ENCODE measurements at places on chromosomes 7 and 10. TPM values are rescaled to one million over a fixed set of nuclear protein-coding genes. Genes with fewer than 3 reads are reported as not detected.

TDRD1 gene
- total RNA-seq = not detected

ECHDC3 gene
- 3.7 TPM for total RNA-seq

EPHA1 gene
- not detected for total RNA-seq

SPDYE2B gene
- total RNA-seq = not detected

GPRIN2 gene
- 0.10 TPM for total RNA-seq

ZNF727 gene
- total RNA-seq = not detected

GPR85 gene
- 0.24 TPM for total RNA-seq

OGA gene
- total RNA-seq = 102 TPM

NUTM2A gene
- total RNA-seq = 0.82 TPM

ADRB1 gene
- 0.05 TPM for total RNA-seq

C7orf57 gene
- 0.64 TPM for total RNA-seq

OR2A5 gene
- not detected for total RNA-seq

CCDC172 gene
- total RNA-seq = not detected

TMEM209 gene
- 9.2 TPM for total RNA-seq

ASZ1 gene
- total RNA-seq = not detected
